ENCODE measurements at places on chromosomes 2 and 18. TPM values are rescaled to one million over a fixed set of nuclear protein-coding genes. Genes with fewer than 3 reads are reported as not detected.

DNA sequence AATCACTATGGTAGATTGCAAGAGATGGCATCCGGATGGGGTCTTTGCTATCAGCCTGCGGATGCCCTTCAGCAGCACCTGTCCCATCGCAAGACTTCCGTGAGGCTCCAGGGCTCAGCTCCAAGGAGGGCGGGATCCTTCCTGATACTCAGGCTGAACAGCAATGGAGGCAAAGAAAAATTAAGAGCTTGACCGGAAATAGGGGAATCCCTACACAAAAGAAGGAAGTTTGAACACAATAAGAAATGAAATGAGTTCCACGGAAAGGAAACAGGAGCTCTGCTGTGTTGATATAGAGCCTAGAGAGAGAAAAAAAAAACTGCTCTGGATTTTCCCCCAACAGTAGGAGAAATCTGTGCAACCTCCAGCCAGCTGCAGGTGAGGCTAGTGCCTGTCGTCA lies 91.9 kb downstream of the ARL4C start:
- no peak for DNase-seq

DNA sequence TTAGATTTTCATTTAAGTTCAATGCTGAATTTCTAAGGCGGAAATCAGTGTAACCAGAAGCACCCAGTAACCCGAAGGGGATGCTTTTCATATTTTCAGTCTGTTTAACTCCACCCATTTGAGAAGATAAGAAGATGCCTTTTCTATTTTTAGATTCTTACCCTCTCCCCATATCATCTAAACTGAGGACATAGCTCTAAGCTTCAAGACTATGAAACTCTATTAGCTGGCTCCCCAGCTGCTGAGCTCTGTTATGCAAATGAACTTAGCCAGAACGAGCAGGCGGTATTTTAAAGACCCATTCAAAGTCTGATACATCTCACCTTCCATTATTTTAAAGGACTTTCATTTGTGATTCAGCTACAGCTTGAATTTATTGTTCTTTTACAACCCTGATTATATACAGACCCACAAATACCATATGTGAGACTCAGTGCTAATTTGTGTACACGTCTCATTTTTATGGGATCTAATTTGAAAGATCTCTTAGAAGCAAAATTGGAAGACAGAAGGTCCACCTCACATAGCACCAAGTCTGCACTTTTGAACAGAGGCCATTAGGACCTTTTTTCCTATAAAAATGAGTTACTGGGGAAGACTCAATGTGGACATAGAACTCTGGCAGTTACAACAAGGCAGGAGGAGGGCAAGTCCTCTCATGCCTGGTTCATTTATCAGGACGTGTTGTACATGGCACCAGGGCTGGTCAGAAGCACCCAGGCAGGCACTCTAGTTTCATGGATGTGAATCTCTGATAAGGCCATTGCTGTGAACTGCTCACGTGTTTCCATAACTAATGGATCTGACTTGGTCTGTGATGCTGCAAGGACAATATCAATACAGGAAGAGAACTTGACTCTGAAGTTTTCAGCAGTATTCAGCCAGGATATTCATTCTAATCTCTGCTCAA lies 16.3 kb downstream of the CDC42EP3 start:
- DNase-seq = peak; percentile 80

GRCh38 chr2:44852594-44852993 lies 88.9 kb upstream of the SIX3 start:
- DNase-seq = no peak

- no peak for DNase-seq
Measured at GRCh38 chr2:205571360-205571959, 110.8 kb upstream of the NRP2 start.

DNA sequence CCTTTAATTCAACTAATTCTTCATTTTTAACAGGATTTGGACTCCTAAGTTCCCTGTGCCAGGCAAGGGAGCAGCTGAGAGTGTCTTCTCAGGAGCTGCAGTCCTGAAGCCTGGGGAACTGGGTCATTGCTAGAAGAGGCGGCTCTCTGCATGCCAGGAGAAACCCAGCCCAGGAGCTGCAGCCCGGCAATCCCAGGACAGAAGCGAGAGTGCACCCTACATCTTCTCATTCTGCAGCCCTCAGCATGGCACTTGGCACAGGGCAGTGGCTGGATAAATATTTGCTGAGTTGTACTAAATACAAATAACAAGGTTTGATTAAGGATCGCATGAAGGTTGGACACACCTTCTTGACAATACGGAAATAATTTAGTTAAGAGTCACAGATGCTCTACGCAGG lies 244.9 kb upstream of the PXDN start:
- DNase-seq = no peak

DNA sequence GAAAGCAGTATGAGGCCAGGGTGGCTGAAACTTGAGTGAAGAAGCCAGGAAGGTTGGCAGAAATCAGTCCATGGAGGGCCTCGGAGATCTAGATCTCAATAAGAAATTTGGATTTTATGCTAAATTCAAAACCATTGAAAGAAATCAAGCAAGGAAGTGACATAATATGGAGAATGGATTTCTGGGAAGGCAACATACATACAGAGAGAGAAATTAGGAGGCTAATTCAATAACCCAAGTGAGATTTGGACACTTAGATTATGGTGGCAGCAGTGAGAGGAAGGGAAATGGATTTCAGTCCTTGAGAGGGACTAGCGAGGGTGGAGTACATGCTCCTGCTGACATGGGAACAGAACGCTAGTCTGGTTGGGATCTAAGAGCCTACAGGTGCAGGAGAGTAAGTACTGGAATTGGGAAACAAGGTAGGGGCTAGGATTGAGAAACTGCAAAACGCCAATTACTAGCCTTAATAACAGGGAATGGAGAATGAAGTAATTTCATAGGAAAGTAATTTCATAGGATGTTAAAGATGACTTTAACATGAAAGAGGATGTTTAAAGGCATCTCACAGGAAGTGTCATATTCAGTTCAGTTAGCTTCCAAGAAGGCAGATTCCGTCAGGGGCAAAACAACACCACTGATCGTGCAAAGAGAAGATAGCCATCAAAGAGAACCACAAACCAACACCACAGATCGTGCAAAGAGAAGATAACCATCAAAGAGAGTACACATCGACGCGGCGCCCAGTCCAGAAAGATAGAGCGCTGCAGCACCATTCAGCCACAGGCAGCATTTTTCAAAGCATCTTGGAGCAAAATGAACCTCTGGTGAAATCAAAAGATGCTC lies 27.2 kb downstream of the CDKL4 start:
- no peak for DNase-seq

- DNase-seq = no peak
Measured at GRCh38 chr2:3142210-3142609, 235.4 kb downstream of the EIPR1 start.

DNA sequence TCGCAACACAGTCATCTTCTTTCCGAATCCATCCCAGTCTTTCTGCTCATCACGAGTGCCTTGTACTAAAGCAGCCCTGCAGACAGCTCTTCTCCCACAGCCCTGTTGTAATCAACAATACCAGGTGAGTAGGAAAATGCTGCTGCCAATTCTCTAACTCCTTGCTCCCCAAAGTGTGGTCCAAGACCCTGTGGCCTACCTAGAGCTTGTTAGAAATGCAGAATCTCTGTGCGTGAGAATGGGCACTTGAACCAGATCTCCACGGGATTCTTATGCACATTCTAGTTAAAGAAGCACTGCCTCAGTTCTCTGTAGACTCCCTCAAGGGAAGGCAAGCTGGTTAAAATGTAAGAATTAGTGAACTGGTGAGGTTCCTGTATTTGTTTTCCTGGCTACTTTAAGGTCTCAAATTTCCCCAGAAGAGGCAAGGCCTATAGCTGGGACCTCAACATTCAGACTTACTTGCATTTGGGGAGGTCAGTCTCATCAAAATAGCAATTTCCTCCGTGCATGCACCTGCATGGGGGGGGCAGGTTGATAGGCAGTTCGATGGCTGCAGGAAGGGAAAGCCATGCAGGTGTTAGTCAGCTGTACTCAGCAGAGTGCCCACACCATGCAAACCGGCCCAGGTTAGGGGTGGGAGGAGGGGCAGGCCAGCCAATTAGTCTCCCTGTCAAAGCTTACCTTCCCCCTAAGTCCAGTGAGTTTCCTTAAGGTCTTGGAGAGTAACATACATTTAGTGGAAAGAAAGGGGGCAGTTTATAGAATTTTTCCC lies 70.8 kb downstream of the DHRS9 start:
- DNase-seq = no peak

GRCh38 chr2:170463206-170463537 lies 252.0 kb upstream of the SP5 start:
- no peak for DNase-seq

- DNase-seq = no peak
Measured at GRCh38 chr2:15858466-15858865, 81.9 kb upstream of the MYCN start.

- DNase-seq = peak; percentile 77
Measured at GRCh38 chr18:39627936-39628335, 2062.3 kb upstream of the CELF4 start.

DNA sequence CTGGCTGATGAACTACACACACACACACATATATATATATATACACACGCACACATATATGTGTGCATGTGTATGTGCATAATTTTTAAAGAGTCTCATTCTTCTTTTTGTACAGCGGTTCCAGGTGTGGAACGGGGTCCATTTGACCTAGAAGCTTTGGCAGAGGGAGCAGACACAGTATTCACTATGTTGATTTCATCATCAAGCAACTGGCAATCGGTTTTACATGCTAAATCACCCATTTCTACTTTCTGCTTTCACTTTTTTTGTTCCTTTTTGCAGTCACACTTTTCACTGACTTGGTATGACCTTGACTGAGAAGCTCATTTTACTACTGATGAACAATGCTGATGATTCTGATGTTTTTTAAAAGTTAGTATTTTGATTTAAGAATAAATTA lies 63.0 kb upstream of the PGAP1 start:
- DNase-seq = no peak

GRCh38 chr2:202026507-202026906 lies 7.1 kb upstream of the FZD7 start:
- DNase-seq = no peak

DNA sequence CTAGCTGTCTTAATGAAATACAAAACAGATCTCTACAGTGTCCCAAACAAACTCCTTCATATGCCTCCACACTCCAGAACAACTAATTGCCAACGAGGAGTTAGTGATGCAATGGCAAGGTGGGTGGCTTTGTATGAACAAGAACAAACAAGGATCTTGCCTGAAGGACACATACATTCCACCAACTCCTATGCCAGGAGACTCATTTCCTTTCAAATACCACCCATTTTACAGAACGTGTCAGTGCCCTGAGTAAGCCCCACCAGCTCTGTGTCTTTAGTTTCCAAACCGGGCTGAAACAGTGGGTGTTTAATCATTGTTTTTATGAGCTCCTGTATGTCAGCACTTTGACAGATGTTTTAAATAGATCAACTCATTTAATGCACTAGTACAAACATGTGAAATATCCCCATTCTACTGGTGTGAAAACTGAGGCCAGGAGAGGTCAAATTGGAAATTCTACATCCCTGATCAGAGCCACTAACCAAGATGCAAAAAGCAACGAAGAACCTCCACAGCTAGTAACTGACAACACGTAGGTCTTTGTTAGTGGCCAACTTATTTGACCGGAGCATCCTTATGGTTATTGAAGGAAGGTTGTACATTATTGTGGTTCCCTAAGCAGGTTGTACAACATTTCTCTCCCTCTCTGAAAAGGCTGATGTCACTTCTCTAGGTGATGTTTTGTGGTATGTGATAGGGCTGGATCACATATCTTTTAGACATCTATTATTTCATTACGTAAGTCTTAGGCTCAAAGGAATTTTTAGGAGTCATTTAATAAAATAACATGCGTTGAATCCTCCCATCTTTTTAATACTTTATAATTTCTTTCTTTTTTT lies 534.9 kb upstream of the TNP1 start:
- DNase-seq = no peak

DNA sequence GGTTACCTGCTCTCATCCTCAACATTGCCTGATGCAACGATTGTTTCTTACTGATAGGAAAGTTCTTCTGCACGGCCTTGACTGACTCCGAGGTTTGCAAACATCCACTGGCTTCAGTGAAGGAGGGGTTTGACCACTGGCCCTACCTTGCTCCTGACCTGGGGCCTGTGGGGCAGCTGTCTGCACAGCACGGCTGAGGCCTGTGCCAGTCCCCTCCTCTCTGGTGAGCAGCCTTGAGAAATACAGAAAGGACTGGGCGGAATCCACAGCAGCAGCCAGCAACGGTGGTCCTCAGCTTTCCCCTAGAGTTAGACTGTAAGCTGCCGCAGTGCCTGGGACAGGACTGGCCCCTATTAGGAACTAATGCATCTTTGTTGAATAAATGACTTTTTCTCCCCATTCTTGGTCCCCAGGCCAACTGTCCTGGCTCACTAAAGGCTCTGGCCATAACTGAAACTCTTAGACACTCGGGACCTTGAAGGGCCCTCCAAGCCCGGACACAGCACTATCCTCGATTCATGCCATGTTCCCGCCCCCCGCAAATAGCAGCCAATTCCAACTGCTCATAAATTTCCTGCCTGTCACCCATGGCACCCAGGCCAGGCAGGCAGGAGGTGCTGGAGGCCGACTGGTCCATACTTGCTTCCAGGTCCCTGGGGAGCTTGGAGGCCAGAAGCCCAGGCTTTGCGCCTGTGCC lies 26.7 kb downstream of the ATOH8 start:
- DNase-seq = no peak

GRCh38 chr18:76398896-76399612 lies 96.0 kb downstream of the ZNF516 start:
- peak; percentile 59 for DNase-seq

GRCh38 chr2:68837164-68837860 lies 33.9 kb downstream of the BMP10 start:
- DNase-seq = peak; percentile 34

- peak; percentile 15 for DNase-seq
Measured at GRCh38 chr2:119028327-119029174, 86.6 kb downstream of the MARCO start.

- no peak for DNase-seq
Measured at GRCh38 chr2:174336501-174337336, 2.0 kb downstream of the SP9 start.

DNA sequence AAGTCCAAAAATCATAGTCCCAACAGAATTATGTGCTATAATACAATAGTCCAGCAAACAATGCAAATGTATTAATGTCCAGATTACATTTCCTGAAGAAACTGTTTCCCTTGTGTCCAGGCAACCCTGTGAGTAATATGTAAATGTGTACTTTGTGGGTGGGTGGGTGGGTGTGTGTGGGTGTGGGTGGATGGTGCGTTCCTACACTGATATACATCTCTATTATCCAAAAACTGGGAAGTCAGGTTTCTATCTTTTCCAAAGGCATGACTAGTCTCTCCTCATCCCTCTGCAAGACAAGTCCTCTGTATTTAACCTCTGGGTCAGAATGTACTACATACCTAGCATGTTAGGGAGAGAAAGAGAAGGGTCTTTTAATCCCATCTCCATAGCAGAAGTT lies 71.6 kb downstream of the LNPK start:
- DNase-seq = peak; percentile 6

- no peak for DNase-seq
Measured at GRCh38 chr2:173370198-173370597, 15.5 kb downstream of the CDCA7 start.

GRCh38 chr18:11480692-11481091 lies 128.7 kb upstream of the SLC35G4 start:
- no peak for DNase-seq

EPB41L3 gene
- total RNA-seq = 37.0 TPM

MAPRE3 gene
- 7.9 TPM for total RNA-seq

TOGARAM2 gene
- 0.26 TPM for total RNA-seq

PROKR1 gene
- not detected for total RNA-seq

OSR1 gene
- total RNA-seq = 17.7 TPM

All from fibroblast of lung (primary cell).